ENCODE measurements at places on chromosomes 4 and X.

- no peak for DNase-seq
These were observed 505.0 kb downstream of the CENPC start for GRCh38 chr4:67040315-67040714.

- DNase-seq, result no peak
These were observed 49.0 kb downstream of the PRDM5 start for GRCh38 chr4:120873554-120873953.

GRCh38 chrX:108359806-108360602 is 78.2 kb downstream of the COL4A6 start:
- DNase-seq, result no peak

- DNase-seq, result no peak
These were observed 300.2 kb downstream of the GPM6A start for GRCh38 chr4:175511861-175512260.

Measured in non-pigmented ciliary epithelial cell (primary cell).